Stimulated activated CD8-positive, alpha-beta memory T cell treated with anti-CD3 and anti-CD28 coated beads, Interleukin-7, amount 100 ng/mL, for 4 hours (primary cell): ENCODE measurements at places on chromosomes 12 and 14.

DNA sequence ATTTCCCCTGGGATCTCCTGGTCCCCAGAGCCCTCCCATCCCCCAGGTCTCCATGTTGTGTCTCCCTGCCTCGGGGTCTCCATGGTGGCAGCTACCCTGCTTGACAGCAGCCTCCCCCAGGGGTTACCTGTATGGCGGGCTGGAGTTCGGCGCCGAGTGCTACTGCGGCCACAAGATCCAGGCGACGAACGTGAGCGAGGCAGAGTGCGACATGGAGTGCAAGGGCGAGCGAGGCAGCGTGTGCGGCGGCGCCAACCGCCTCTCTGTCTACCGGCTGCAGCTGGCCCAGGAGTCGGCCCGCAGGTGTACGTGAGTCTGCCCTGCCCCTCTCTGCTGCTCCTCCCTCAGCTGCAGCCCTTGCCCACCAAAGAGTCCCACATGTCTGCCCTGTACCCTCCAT, 80.9 kb downstream of the WSCD2 start:
- DNase-seq, result no peak

DNA sequence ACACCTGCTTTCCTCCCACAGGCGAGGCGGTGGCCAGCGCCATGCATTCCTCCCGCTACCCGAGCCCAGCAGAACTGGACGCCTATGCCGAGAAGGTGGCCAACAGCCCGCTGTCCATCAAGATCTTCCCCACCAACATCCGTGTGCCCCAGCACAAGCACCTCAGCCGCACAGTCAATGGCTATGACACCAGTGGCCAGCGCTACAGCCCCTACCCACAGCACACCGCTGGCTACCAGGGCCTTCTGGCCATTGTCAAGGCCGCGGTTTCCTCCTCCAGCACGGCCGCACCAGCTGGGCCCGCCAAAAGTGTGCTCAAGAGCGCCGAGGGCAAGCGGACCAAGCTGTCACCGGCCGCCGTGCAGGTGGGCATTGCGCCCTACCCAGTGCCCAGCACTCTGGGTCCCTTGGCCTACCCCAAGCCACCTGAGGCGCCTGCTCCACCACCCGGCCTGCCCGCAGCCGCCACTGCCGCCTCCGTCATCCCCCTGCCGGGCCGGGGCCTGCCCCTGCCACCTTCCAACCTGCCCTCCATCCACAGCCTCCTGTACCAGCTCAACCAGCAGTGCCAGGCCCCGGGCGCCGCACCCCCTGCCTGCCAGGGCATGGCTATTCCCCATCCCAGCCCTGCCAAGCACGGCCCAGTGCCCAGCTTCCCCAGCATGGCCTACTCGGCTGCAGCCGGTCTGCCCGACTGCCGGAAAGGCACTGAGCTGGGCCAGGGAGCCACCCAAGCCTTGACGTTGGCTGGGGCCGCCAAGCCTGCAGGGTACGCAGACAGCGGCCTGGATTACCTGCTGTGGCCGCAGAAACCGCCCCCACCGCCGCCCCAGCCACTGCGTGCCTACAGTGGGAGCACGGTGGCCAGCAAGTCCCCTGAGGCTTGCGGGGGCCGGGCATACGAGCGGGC, 54.6 kb downstream of the FAM222A start:
- DNase-seq, result no peak

GRCh38 chr12:71947645-71948105, 9.0 kb downstream of the TPH2 start:
- DNase-seq, result no peak

DNA sequence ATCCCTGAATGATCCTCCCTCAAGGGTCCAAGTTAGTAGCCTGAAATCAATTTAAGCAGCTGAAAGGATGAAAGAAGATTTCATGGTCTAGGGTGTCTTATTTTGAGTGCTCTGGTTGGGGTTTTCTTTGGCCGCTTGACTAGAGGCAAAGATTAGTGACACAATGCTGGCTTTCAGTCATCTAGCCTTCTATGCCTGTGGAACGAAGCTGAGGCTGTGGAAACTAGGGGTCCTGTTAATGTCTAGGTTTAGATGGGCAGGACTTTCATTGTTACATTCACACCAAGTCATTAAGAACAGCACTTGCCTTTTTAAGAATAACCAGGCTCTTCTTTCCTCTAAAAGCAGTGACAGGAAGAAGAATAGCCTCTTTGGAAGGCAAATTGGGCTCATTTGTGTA, 253.8 kb upstream of the E2F7 start:
- DNase-seq, result no peak

DNA sequence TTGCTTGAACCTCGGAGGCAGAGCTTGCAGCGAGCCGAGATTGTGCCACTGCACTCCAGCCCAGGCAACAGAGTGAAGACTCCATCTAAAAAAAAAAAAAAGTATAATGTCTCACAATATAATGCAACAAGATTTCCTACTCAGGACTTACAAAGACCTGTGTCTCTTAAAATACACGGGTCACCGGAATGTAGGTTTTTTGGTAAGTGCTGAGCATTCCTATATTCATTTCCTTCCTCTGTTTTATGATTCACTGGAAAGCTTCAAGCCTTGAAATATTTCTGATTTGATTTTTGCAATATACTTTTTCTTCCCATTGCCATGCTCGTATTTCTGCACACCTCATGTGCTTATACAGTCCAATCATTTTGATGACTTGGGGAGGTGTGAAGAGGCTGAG, 245.8 kb downstream of the FBXL14 start:
- no peak for DNase-seq

- DNase-seq, result no peak
These were observed 614 bp upstream of the MARK3 start for GRCh38 chr14:103384450-103385151.

- DNase-seq, result no peak
These were observed 882.3 kb downstream of the RPS29 start for GRCh38 chr14:48703728-48704467.

DNA sequence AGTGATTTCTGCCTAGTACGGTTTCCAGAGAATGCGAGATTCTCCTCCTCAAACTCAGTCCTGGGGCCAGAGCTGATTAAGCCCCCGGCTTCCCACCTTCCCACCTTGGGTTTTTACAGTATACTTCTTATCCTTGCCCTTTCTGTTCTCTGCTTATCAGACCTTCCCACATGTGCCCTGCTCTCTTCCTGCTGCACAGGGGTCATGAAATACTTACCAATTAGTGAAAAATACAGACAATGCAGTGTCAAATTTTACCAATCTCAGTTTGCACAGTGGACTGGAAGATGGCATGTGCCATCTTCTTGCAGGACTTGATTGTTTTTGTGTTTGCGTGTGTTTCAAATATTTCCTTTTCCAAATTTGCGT, 14.7 kb downstream of the SUSD6 start:
- no peak for DNase-seq

- no peak for DNase-seq
These were observed 74.0 kb downstream of the PLEKHG3 start for GRCh38 chr14:64778104-64778754.

DNA sequence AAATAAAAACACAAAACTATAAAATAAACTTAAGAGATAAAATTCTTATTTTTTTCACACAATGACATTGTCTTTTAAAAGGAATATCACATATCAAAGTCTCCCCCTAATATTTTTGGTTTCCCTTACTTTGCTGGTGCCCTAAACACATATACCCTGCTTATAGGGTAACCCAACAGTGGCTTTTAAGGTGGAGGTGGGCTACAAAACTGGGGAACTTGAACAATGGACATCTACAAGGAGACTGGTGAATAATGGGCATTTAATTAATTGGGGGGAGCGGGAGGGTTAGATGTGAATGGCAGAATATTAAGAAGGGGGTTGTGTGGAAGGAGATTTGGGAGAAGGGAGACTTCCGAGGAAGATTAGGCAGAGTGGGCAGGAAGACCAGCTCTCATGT, 9.6 kb downstream of the B4GALNT1 start:
- no peak for DNase-seq

GRCh38 chr14:75295061-75295461, 16.4 kb downstream of the FOS start:
- DNase-seq, result no peak

GRCh38 chr14:52917735-52918134, 33.1 kb downstream of the FERMT2 start:
- DNase-seq, result no peak

DNA sequence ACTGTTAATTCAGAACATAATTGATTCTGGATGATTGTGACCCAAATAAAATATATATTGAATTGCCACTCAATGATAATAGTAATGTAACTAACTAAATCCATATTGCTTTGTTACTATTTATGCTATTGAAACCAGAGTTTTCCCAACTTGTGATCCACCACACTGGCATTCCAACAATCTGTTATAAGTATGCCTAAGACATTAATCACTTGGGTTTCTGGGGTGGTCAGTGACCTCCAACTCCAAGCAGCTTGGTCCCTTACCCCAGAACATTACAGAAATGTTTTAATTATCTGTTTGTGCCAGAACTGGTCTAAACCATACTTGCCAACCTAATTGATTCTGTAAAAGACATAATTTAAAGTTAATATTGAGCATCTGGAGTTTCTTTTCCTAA, 14.6 kb downstream of the CAPS2 start:
- DNase-seq, result no peak

- no peak for DNase-seq
These were observed 234.9 kb downstream of the FLRT2 start for GRCh38 chr14:85764822-85765221.

DNA sequence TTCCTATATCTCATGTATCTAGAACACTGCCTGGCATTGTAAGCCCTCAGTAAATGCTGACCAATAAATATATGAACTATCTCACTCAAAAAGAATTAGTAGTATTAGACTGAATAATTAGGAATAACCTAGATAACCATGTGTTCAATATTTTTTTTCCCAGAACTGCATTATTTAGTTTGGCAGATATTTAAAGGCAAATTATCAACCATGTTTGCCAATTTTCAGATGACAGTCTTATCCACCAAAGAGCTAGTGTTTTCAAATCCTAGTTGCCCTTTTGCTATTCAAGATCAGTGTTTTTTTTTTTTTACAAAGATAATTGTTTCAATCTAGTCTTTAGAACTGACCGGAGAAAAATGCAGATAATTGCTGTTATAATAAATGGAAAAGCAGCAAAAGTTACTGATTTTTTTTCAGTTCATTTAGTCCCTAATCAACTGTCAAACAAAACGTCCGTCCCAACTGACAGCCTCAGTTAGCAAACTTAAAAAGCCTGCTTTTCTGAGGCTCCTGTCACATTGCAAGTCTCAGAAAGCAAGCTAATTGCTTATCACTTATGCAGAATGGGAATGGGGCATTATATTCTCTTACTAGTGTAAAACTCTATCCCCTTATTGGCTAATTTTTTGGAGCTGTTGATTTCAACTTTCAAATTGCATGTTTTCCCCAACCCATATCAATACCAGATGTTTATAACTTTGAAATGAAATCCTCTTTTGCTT, 203.2 kb downstream of the PAWR start:
- no peak for DNase-seq

DNA sequence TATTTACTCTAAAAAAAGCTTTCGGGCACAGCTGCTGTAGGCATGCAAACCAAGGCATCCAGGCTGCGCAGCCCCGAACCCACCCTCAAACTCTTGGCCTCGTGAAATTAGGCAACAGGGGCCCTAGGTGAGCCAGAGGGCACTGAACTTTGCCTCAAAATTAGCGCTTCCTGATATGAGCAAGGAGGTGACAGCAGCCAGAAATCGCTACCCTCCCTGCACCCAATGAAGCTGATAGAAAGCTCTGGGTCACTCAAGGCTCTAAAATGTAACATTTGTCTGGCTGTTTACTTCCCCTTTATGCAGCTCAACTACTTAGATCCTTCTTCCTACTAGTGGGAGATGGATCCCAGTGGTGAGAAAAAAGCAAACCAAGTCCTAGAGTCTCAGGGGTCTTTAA, 61.8 kb downstream of the PITPNM2 start:
- DNase-seq, result no peak

DNA sequence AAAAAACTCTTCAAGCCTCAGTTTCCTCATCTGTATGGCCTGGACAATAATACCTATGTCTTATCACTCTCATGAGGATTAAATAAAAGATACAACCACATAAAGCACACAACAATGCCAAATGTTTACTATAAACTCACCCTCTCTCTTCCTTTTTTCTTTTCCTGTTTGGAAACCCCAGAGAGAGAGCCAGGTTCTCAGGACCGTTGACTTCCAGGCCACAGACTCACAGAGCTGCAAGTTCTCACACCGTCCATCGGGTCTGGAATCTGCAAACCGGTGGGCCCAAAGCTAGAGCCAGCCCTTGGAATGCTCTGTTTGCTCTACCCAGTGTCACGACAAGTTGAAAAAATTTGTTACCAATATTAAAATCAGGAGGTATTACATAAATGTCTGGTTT, 4.6 kb upstream of the CD4 start:
- no peak for DNase-seq

DNA sequence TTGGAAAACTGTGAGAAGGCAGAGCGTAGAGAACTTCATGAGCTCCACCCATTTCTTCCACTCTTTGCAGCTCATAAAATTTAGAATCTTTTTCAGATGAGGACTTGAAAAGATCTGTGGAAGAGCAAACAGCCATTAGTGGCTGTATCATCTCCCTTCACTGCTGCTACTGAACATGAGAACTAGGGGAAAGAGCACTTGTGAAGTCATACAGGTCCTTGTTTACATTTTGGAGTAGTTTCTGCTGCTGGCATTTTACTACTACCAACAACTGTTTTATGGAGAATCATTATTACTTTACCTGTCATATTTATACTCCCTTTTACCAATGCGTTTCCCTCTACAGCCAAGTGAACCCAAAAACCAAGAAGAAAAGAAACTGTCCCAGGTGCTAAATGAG, 41.0 kb downstream of the RPGRIP1 start:
- no peak for DNase-seq

DNA sequence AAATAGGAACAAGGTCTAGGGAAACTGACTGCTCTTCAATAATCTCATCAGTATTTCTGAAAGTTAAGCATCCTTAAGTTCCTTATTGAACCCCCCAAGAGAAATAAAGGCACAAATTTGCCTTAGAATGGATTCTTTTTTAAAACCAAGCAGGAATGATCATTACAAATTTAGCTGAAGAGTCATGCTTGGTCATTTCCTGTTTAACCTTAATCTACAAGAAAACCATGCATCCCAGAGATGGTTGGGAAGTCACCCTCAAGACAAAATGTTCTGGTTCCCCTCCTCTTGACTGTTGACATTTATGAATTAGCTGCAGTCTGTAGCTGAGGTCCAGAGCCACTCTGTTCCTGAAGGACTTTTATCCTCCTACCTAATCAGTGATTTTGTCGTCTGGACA, 291.8 kb upstream of the G2E3 start:
- no peak for DNase-seq

DNA sequence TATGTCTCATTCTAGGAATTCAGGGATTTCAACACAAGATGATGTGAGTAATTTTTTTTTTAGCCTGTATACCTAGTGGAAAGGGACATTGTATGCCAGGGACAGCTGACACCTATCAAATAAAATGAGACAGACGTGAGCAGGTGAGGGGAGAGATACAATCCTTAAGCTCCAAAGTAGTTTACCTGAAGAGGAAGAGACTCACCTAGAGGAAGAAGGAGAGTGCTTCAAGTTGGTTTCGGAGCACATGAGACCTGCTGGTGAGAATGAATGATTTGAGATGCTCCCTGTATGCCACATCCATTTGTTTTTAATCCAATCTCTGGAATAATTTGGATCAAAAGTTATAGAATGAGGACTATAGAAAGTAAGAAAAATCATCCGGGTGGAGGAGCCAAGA, 915.4 kb upstream of the FBXO33 start:
- DNase-seq, result no peak
